ENCODE measurements at places on chromosomes 13 and 19. TPM values are rescaled to one million over a fixed set of nuclear protein-coding genes. Genes with fewer than 3 reads are reported as not detected.

DNA sequence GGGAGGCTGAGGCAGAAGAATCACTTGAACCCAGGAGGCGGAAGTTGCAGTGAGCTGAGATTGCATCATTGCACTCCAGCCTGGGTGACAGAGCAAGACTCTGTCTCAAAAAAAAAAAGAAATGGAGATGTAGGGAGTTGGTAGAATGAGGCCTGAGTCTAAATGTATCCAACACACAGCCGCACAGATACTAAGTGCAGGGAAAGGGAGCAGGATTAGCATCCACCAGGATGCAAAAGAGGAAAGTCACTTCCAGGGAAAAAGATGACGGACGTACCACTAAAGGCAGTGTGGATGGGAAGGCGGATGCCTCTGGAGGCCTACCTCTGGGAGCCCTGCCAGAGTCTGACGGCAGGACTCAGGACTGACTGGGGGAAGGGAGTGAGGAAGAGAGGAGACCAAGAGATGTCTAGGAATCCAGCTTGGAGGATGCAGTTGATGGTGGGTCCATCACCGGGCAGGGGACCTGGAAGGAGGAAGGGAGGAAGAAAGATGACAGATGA lies 6.8 kb downstream of the FAM98C start:
- DNase-seq, result no peak

KLK12 gene
- total RNA-seq, result 1.6 TPM

- no peak for DNase-seq
Observed at GRCh38 chr19:2198317-2198716, 34.6 kb downstream of the DOT1L start.

PCSK4 gene
- 9.6 TPM for total RNA-seq

- DNase-seq, result no peak
Observed at GRCh38 chr19:18656337-18657086, 19.7 kb downstream of the KLHL26 start.

DNA sequence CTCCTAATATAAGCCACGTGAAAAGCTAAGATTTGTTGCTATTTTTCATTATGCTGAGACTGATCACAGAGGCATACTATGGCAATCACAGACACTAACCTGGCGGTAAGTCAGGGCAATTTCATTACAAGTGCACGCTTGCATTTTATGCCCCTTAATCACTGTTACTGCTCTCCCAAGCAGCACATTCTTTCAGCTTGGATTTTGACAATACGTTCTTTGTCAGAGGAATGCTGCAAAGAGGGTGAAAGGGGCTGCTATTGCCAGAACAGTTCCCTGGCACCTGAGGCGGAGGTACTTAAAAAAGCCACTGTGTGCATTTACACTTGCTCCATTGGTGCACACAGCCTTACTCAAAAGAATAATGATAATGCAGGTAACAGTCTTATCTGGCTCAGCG lies 346.6 kb downstream of the RFC3 start:
- no peak for DNase-seq

GRCh38 chr13:24153347-24153746 lies 7.2 kb upstream of the SPATA13 start:
- no peak for DNase-seq

DNA sequence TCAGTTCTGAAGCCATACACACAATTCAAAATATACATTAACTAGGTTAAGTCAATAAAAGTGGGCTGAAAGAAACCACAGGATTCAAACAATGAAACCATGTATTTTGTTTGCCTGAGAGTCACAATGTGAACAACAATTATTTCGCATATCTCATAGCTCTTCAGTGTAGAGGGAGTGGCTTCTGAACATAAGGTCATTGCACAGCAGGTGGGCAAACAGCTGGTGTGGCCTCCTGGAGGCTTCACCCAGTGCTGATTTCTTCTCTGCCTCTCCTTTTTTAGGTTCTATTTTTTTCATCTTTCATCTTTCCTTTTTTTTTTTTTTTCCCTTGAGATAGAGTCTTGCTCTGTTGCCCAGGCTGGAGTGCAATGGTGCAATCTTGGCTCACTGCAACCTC lies 40.4 kb upstream of the ZNF254 start:
- DNase-seq, result no peak

ZNF433 gene
- 8.9 TPM for total RNA-seq

DNA sequence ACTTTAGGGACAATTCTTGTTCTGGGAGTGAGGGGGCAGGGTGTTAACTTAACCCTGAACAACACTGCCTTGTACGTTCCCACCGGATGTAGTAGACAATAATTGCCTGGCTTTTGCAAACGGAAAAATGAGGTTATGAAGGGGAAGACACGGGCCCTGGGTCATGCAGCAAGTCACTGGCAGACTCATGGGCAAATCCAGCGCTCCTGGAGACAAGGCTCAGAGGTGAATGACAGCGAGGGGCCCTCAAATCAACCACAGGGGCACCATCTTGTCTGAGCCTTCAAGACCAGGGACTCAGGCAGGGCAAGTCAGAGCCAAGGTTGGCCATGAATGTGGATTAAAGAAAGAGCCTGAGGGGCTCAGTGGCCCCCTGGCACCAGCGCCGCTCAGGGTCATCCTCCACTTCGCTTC lies 2.8 kb downstream of the RASA3 start:
- DNase-seq, result no peak

DNA sequence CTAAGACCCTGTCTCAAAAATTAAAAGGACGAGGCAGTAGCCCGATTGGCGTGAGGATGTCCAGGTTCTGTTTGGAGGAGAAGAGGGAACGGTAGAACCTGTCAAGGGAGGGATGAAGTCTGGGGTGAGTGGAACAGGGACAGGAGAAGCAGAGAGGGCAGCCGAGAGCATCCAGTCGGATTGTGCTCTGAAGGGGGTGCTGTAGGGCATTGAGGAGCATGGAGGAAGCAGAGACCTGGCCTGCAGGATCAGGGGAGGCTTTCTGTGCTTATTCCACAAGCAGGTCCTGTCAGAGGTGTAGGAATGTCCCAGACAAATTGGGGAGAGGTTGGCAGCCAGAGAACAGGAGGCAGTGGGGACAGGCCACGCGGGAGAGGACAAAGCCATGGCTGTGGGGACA lies 14.1 kb downstream of the AP2A1 start:
- DNase-seq, result no peak

NOVA2 gene
- total RNA-seq, result 0.17 TPM

- no peak for DNase-seq
Observed at GRCh38 chr13:58302349-58302748, 670.8 kb downstream of the PCDH17 start.

DNA sequence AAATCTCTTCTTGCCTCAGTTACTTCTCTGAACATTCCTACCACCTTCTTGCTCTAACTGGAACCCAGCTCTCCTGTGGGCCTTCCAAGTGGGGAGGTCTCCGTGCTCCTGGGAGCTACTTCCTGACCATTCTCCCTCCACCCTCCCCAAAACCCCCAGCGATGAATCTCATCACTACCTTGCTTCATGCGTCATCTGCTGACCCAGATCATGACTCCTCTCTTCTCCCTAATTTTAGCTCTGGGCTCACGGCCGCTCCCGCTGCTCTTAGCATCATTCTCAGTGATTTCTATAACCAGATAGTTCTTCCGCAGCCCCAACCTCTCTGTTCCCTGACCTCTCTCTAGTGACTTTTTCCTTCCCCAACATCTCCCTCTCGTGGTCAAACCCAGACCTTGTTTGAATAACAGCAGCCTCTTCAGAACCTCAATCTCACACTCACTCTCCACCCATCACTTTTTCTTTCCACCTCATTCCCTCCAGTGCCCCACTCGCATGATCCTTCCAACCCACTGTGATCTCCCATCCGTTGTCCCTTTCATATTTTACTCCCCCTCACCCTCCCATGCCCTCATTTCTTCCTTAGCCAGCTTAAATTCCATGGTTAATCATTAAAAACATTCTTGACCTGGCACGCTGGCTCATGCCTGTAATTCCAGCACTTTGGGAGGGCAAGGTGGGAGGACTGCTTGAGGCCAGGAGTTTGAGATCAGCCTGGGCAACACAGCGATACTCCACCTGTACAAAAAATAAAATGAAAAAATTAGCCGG lies 21.8 kb downstream of the MRPS12 start:
- DNase-seq, result no peak

Measured in type B pancreatic cell (in vitro differentiated cells).